Natural killer cell (primary cell): ENCODE measurements at places on chromosomes 5 and 9.
A peak's percentile ranks its signal among the peaks of the same experiment; 100 is the strongest.

DNA sequence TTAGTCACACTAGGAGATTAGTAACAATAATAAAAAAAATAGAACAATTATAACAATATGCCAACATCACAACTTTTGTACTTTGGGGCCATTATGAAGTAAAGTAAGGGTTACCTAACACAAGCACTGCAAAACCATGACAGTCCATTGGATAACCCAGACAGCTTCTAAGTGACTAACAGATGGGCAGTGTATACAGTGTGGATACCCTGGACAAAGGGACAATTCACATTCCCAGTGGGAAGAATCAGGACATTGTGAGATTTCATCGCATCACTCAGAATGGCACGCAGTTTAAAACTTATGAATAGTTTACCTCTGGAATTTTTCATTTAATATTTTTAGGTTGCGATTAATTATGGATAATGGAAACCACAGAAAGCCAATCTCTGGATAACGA is 45.6 kb upstream of the JADE2 start:
- no peak for DNase-seq

- DNase-seq: no peak
Measured at GRCh38 chr9:123942542-123942941, 12.6 kb upstream of the DENND1A start.

- no peak for DNase-seq
Measured at GRCh38 chr5:146515473-146516150, 378 bp downstream of the GPR151 start.

- DNase-seq: no peak
Measured at GRCh38 chr5:84014966-84015365, 294.3 kb upstream of the HAPLN1 start.

- peak; percentile 67 for DNase-seq
Measured at GRCh38 chr5:43193181-43193893, 1.3 kb downstream of the NIM1K start.

- no peak for DNase-seq
Measured at GRCh38 chr5:179967489-179967888, 59.8 kb upstream of the TBC1D9B start.

DNA sequence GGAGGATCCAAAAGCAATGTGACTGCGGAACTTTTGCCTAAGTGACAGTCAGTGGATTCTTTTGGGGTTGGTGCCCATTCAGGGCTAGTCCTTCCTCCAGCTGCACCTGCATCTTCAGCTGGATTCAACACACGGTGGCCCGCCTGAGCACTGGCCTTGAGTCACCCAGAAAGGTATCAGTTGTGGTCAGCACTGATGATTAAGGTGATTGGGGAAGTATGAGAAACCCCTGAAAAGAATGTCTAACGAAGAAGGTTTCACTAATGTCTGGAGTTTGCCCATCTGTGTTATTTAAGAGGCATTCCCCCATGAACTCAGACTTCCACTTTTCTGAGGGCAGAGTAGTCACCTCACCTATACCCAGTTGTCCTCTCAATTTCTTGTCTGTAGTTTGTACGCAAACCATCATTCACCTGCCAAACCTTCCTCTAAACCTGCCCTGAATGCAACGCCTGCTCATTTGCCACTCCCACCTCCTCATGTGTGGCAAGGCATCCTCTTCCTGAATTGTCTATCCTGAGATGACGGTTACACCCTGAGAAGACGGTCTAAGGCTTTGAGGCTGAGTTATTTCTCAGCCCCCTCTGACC is 27.2 kb downstream of the CSF2 start:
- DNase-seq: peak; percentile 24

DNA sequence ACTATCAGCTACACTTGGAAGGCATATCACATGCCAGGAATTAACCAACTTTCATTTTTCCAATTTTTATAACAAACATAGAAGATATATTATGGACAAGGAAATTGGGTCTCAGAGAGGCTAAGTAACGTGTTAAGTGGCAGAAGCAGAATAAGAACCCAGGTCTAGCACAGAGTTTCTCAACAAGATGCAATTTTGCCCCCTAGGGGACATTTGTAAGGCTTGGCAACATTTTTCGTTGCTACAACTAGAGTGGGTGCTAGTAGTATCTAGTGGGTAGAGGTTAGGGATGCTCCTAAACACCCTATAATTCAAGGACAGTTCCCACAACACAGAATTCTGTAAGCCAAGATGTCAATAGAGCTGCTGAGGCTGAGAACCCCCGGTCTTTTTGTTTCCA is 180.6 kb downstream of the SNCAIP start:
- no peak for DNase-seq

- no peak for DNase-seq
Measured at GRCh38 chr5:27619982-27620381, 581.6 kb upstream of the CDH9 start.

- no peak for DNase-seq
Measured at GRCh38 chr5:149838881-149839739, 105.5 kb downstream of the PDE6A start.

DNA sequence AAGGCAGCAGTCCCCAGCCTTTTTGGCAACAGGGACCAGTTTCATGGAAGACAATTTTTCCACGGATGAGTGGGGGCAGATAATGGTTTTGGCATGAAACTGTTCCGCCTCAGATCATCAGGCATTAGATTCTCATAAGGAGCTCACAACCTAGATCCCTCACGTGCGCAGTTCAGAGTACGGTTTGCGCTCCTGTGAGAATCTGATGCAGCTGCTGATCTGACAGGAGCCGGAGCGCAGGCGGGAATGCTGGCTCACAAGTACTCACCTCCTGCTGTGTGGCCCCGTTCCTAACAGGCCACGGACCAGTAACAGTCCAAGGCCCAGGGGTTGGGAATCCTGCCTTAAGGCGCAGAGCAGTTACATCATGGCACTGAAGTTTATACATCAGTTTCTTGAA is 3.3 kb upstream of the BRD3 start:
- DNase-seq: no peak

DNA sequence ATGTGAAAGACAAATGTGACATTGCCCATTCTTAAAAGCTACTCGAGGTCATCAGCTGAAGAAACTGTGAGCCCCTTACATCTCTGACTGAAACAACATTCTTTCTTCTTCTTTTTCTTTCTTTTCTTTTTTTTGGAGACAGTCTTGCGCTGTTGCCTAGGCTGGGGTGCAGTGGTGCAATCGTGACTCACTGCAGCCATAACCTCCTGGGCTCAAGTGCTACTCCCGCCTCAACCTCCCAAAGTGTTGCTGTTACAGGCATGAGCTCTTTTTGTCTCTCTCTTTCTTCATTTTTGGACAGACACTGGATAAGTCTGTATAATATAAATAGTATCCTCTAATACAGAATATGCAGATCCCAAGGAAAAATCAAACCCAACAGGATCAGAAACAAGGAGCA is 263.7 kb upstream of the KLF9 start:
- DNase-seq: no peak

DNA sequence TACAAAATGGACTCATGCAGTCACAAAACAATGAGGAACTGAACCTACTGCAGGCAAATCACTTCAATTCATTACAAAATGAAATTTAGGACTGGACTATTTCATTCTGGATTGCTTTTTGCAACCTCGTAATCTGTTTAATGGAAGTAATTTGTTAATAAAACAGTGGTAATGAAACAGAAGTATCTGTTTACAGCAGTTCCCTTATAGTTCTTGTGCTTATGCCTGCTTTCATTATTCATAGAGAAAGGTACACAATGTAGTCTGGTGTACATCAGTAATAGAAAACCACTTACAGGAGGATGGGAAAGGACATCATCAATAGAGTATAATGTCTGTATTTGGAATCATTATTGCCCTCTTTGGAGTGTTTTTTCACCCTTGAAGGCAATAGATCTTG is 389.2 kb upstream of the NUDT12 start:
- DNase-seq: no peak

DNA sequence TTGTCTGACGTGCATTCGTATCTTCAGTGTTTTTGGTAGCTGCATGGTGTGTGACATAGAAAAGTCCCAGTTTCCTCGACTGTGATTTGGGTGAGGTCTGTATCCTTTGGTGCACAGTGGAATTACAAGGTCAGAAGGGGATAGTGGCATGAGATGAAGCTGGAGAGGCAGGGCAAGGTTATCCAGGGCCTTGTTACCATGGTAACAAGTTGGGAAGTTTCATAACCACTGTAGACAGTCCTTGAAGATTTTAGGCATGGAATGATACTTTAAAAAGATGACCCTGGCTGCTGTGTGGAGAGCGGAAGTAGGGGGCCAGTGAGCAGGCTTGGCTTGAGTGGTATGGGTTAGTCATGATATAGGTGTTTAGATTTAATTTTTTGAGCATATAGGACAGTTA is 11.9 kb downstream of the EHMT1 start:
- no peak for DNase-seq

DNA sequence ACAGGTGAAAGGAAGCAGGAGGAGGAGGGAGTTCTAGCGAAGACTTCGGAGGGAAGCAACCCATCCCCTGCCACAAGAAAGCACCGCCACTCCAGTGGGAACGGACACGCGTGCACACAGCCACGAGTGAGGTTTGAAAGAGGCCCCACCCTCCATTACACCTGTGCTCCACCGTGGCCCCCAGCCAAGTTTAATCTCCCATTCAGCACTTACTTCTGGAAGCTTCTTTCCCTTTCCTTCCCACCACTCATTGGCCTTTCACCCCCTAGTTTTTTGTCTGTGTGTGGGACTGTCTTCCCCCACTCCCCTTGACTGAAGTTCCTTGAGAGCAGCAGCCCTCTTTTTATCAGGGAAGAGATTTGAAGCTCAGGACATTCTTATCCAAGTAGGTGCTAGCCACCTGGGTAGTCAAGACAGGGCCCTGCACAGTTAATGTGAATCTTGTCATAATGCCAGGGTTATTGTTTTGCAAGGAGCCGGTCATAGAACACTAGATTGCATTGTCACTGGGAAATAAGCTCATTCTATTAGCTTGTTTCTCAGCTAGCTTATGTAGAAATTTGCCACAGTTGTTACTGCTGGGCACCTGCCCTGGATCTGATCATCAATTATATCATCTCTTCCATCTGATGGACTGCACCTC is 256.0 kb downstream of the DOCK8 start:
- no peak for DNase-seq

- DNase-seq: peak; percentile 56
Measured at GRCh38 chr5:68464424-68464823, 248.9 kb downstream of the PIK3R1 start.

DNA sequence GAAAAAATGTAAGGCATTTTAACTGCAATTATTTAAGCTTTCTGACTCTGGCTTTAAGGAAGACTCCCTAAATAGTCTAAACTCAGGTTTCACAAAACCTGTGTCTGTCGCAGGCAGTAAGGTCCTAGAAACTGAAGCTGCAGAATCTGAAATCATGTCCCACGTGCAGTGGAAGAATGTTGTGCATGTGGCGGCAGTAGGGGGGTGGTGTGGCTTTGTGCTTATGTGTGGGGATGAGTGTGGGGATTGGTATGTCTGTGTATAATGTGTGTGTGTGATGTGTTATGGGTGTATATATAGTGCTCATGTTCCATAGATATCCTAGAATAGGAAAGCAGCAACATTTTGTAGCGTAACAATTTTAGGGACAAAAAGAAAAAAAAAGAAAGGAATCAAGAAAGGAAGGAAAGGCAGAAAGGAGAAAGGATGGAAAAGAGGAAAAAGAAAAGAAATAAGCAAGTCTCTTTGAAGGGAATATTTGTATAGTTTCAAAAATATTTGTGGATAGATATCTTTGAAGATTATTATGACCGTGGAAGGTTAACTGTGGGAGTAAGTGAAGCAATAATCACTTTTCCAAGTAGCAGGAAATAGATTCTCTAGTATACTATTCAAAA is 6.6 kb downstream of the ANKDD1B start:
- DNase-seq: no peak

DNA sequence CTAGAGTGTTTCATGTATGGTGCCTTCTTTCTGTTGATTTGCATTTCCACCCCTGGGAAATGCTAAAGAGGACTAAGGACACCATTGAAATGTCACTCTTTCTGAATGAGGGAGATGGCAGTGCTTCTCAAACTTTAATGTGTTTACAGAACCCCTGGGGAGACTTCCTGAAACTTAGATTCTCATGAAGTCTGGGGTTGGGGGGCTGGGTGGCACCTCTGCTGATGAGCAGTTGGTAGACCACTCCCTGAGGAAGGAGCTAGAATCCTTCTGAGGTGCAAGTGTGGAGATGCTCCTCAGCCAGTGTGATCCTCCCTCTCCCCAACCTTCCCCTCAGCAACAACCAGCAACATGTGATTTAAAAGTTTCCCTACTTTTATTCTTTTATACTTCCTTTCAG is 546.8 kb downstream of the LRRC70 start:
- DNase-seq: no peak

DNA sequence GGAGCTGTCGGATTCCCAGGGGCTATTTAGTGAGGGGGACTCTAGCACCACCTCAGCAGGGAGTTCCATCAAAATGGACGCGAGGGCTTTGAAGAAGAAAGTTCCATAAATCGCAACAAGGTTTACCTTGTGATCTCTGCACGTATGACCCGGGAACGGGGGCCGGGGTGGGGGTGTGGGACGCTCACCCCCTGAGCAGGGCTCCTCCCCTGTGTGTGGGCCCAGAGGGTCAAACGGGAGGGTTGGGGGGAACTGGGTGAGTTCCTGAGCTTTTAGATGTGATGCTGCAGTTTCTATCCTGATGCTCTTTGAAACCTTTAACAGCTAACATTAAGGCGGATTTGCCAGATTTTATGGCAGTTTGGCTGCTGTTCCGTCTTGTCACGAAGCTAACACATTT is 18.9 kb upstream of the LRRC14B start:
- DNase-seq: no peak

GRCh38 chr5:5826911-5827310 is 404.4 kb downstream of the ICE1 start:
- no peak for DNase-seq

GRCh38 chr5:133230823-133231578 is 179.2 kb downstream of the HSPA4 start:
- no peak for DNase-seq

GRCh38 chr5:105238561-105238960 is 1676.0 kb upstream of the NUDT12 start:
- no peak for DNase-seq

- DNase-seq: no peak
Measured at GRCh38 chr5:179307931-179308471, 37.3 kb downstream of the ADAMTS2 start.

DNA sequence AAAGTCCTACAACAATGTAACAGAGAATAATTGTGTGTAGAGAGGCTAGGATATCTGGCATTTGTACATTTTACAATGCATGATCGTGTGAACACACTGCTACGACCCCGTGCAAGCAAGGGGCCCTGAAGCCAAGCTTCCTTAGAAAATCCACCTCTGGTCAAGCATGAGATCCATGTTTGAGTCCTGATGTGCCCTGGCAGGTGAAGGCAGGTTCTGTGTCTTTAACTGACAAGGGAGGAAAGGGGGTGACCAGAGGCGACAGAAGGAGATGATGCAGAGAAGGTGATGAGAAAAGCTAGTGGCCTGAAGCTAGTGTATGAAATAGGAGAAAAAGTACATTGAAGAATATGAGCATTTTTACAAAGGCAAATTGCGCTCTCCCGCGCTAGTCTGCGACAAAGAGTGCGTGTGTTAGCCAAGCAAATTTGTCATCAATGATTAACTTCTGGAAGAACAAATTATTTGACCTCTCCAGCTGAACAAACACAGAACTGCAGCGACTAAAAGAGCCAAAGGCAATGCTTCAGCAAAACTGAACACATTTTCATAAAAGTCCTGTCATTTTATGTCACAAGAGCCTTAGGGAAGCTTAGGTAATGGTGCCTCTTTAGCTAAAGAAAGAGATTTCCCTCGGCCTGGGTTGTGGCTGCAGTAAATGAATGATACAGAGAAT is 101.7 kb upstream of the DAPK1 start:
- no peak for DNase-seq
